ENCODE measurements at places on chromosomes 13 and 19.

DNA sequence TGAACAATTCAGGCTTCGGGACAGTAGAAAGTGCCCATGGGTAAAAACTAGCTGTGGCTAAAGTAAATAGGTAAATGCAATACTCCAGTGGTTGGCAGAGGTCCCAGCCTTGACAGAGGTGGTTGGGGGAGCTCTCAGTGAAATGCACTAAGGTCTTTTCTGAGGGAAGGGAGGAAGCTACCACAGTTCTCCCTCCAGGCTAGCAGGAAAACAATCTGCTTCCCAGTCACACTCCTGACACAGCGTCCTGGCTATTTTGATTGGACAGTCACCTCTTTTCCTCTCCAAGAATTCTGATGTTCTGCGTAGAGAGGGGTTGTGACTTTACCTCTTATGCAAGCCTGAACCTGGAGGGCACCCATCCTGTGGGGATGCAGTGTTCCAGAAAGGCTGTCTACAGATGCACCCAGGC, 128.7 kb downstream of the CYSLTR2 start:
- DNase-seq, result no peak
- H3K36me3 ChIP-seq, result no peaks in the 10 kb centered on the region
- H3K27ac ChIP-seq, result no peak overlapping the region

DNA sequence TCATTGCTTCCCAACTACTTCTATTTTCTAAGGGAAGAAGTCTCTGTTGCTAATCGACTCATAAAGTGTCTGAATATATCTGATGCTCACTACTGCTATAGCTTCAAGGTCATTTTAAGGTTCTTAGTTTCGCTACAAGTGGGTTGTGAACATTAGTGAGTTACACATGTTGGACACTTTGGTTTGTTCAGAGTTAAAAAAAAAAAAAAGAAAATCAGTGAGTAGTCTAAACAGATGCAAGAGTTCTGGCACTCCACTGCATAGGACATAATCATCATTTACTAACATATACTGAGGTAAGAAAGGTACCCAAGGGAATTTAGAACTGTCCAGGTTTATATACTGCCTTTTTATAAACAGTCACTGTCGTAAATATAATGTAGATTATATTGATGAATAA, 108.8 kb downstream of the KLF12 start:
- H3K4me1 ChIP-seq, result peaks cover 87% of the 10 kb centered on the region
- peaks cover 24% of the 10 kb centered on the region for H3K36me3 ChIP-seq
- H3K27me3 ChIP-seq, result no peaks in the 10 kb centered on the region
- peak overlapping the region; percentile 42 for H3K4me3 ChIP-seq

DNA sequence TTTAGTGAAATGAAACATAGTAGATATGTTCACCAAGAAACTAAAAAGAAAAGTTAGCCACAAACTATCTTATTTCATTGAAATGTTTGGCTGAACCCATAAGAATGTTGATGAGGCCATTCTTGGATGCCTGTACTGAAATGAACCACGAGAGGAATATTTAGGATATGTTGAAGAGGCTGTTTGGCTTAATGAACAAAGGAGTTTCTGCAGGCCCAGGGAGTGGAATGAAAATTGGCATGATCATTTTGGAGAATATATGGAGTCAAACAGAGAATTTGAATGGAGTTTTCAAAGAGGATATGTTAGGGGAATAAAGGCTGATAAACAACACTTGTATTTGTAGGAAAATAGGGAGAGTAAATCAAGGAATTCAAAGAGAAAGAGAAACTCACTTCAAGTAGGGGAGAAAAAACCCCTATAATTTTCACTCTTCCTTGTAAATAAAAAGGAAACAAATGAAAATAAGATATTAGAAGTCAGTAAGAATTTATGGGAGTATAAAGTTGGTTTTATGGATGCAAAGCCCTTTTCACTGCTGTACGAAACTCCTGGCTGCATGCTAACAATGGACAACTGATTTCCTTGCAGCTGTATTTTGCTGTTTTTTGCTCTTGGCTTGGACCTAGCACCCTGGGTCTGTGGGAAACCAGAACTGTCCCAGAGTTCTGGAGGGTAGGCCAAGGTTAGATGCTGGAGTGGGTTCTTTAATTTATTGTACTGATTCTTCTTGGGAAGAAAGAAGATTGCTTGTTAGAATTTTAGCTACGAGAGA, 36.5 kb downstream of the KL start:
- peaks cover 10% of the 10 kb centered on the region for H3K27me3 ChIP-seq
- H3K4me3 ChIP-seq, result no peak overlapping the region
- no peak for DNase-seq
- H3K36me3 ChIP-seq, result no peaks in the 10 kb centered on the region
- H3K27ac ChIP-seq, result no peak overlapping the region
- H3K4me1 ChIP-seq, result no peaks in the 10 kb centered on the region

GRCh38 chr19:9839415-9839814, 4.3 kb downstream of the PIN1 start:
- H3K4me1 ChIP-seq, result peaks cover 24% of the 10 kb centered on the region
- no peaks in the 10 kb centered on the region for H3K27me3 ChIP-seq
- no peaks in the 10 kb centered on the region for H3K36me3 ChIP-seq
- DNase-seq, result no peak
- H3K27ac ChIP-seq, result no peak overlapping the region

- no peak for DNase-seq
- H3K27ac ChIP-seq, result no peak overlapping the region
- H3K27me3 ChIP-seq, result no peaks in the 10 kb centered on the region
- H3K4me1 ChIP-seq, result peaks cover 5% of the 10 kb centered on the region
- H3K36me3 ChIP-seq, result no peaks in the 10 kb centered on the region
- no peak overlapping the region for H3K4me3 ChIP-seq
Measured at GRCh38 chr13:77516342-77516789, 19.1 kb upstream of the SCEL start.

- peaks cover 27% of the 10 kb centered on the region for H3K4me1 ChIP-seq
- DNase-seq, result no peak
- H3K27me3 ChIP-seq, result no peaks in the 10 kb centered on the region
Measured at GRCh38 chr19:46726551-46726950, 9.6 kb upstream of the PRKD2 start.

- no peaks in the 10 kb centered on the region for H3K27me3 ChIP-seq
- H3K4me1 ChIP-seq, result no peaks in the 10 kb centered on the region
- no peak overlapping the region for H3K27ac ChIP-seq
- H3K36me3 ChIP-seq, result peaks cover 5% of the 10 kb centered on the region
Measured at GRCh38 chr13:37811441-37811840, 58.1 kb downstream of the TRPC4 start.

GRCh38 chr13:81199956-81200355, 859.0 kb upstream of the SPRY2 start:
- H3K27me3 ChIP-seq, result no peaks in the 10 kb centered on the region
- no peak overlapping the region for H3K4me3 ChIP-seq
- H3K27ac ChIP-seq, result no peak overlapping the region

GRCh38 chr19:48283908-48284307, 14.0 kb downstream of the ZNF114 start:
- H3K36me3 ChIP-seq, result no peaks in the 10 kb centered on the region
- no peak overlapping the region for H3K27ac ChIP-seq
- H3K4me1 ChIP-seq, result no peaks in the 10 kb centered on the region
- no peak for DNase-seq
- H3K27me3 ChIP-seq, result peaks cover 3% of the 10 kb centered on the region

- no peak overlapping the region for H3K27ac ChIP-seq
- H3K27me3 ChIP-seq, result no peaks in the 10 kb centered on the region
- H3K36me3 ChIP-seq, result no peaks in the 10 kb centered on the region
- H3K4me1 ChIP-seq, result no peaks in the 10 kb centered on the region
Measured at GRCh38 chr13:51932231-51932630, 70.5 kb downstream of the CCDC70 start.

DNA sequence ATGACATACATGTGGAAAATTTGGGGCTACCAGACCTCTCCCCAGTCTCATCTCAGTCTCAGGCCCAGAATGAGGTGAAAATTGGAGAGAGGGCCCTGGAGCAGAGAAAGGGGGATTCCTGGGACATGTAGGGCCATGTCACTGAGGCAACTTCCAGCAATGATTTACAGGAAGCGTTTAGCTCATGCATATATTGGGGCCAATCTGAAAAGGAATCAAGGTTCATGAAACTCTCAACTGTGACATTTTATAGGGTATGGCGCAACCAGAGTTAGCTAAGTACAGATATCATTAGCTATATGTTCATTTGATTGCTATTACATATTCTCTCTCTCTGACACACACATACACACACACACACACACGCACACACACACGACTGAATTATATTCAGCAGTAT, 86.3 kb downstream of the RNASEH2B start:
- H3K27ac ChIP-seq, result no peak overlapping the region
- H3K36me3 ChIP-seq, result peaks cover 3% of the 10 kb centered on the region
